ENCODE measurements at places on chromosomes 7 and 10.

- DNase-seq, result no peak
Observed at GRCh38 chr7:156179872-156180390, 367.7 kb upstream of the SHH start.

GRCh38 chr10:37488792-37489657 is 363.6 kb downstream of the ANKRD30A start:
- DNase-seq, result no peak

DNA sequence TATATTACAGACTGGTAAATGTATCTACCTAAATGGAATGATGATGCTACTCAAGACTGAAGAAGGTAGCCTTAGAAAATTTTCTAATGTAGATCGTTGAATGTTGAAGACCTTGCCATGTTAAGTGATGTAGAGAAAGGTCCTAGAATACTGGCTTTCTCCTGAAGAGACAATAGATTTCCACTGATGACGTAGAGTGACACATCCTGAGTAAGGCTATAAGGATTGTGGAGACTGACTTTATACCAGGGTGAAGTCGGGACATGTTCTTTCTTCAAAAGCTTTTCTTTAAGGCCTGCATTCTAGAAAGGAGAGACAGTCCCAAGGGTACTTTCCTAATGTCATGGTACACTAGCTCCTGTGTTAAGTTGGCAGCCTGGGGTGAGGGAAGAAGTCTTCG is 58.6 kb downstream of the PCDH15 start:
- DNase-seq, result no peak

DNA sequence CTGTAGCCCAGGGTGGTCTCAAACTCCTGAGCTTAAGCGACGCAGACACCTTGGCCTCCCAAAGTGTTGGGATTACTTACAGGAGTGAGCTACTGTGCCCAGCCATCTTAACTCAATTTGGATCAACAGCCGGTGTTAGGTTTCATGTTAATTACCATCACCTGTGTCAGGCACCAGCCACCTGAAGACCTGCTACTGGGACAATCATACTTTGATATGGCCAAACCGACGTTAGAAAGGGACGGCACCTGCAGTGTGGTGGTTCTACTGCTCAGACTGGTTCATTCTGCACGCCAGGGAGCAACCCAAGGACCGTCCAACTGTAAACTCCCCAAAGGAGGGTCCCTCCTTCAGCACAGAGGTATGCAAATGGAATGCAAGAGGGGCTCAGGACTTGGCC is 74.2 kb upstream of the CYTH3 start:
- no peak for DNase-seq

DNA sequence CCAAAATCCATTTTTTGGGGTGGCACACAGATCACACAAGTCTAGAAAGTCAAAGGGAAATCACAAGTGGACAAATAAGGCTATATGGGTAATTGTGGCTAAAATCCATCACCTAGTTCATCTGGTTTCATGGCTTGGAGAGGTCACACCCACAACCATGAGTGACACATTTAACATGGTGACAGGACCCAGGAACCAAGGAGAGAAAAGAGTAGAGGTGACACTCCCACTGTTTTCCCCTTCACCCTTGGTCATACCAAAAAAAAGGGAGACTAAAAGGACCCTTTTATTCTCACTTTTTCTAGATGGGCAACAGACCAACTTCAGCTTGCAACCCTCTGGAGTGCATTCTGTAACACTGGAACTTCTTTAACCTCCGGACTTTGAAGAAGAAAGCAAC is 46.2 kb upstream of the ZNF107 start:
- peak; percentile 19 for DNase-seq

- DNase-seq, result no peak
Observed at GRCh38 chr7:156151658-156152057, 339.4 kb upstream of the SHH start.

DNA sequence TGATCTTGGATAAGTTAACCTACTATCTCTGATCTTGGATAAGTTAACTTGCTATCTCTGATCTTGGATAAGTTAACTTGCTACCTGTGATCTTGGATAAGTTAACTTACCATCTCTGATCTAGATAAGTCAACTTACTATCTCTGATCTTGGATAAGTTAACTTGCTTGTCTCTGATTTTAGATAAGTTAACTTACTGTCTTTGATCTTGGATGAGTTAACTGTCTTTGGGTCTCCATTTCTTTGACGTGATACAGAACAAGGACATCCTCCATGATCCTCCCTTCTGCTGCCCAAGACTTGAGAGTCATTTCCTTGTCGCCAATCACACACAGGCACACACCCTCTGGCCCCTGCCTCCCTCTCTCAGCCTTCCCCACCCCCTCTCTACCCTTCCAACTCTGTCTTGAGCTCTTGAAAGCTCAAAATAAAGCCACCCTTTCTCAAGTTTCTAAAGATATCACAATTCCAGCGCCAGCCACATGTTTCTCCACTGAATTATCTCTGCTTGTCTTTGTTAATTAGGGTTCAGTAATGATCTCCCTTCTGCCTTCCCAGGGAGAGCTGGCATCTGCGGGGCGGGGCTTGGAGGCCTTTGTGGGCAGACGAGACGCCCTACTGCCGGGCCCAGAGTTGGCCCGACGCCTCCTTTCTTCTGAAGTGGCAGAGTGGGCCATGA is 85.1 kb upstream of the GTF2I start:
- no peak for DNase-seq

DNA sequence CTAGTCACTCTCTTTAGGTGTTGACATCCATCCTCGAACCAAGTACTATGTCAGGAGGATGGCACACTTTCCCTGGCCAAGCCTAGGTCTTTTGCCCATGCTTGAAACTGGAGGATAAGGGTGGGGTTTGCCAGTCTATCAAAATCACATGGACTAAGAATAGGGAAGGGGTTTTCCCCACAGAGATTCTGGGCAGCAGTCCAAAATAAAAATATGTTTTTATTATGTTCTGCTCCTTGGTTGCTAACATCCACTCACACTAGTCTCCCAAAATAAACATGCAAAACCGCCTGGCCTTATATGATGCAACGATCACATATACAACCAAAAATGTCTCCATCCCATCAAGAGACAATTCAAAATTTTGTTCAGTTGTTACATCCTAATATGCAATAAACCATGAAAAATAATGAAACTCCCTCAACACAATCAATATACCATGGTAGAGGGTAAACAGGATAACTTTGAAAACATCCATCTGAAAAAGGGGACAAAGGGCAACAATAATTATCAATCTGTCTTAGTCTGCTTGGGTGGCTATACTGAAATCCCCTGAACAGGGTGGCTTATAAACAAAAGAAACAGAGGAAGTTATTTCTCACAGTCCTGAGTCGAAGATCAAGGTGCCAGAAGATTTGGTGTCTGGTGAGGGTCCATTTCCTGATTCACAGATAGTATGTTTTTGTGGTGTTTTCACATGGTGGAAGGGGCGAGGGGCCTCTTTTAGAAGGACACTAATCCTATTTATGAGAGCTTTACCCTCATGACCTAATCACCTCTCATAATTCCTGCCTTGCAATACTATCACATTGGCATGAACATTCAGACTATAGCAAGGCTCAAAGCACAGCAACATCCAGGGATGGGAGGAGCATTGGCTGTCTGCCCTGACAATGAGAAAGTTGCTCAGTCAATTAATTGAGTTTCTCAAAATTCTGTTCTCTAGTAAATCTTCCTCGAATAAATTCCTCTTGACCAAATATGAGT is 159.3 kb downstream of the ETV1 start:
- peak; percentile 31 for DNase-seq

- no peak for DNase-seq
Observed at GRCh38 chr7:94656658-94656924, 658 bp upstream of the SGCE start.

DNA sequence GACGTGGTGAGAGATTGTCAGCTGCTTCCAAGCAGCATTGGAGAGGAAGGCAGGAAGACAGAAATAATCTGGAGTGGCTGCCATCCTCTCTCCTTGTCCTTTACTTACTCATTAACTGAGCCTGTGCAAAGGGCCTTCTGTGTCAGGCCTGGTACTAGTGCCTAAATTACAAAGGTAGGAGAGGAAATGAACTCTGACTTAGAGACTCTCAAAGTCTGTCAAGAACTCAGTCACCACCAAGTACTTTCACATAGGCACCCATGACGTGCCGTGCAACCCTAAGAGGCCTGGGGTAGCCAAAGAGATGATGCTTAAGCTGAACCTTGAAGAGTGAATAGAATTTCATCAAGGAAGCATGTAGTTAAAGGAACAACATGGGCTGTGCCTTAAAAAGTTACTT is 866.9 kb downstream of the LRMDA start:
- DNase-seq, result no peak

GRCh38 chr7:12315049-12315448 is 88.6 kb downstream of the VWDE start:
- no peak for DNase-seq

Measured in muscle of back (tissue), 13 donors.